WTC11 (cell line): ENCODE measurements at places on chromosomes 3 and 15. TPM values are rescaled to one million over a fixed set of nuclear protein-coding genes. Genes with fewer than 3 reads are reported as not detected.

DNA sequence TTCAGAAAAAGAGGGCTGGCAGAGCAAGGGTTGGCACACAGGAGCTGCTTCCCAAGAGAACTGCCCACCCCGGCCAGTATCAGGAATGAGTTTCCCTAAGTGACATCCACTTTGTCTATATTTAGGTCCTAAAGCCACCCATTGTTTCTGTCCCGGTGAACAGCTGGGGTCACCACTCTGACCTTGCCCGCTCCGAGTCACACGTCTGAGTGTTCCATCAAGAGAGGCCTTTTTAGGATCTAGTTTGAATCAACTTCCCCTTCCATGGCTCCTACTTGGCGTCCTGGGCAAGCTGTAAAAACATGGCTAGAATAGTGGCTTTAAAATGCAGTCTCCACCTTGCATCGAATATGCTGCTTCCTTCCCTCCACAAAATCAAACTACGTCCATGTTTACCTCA, 109.6 kb upstream of the ARHGEF3 start:
- no peaks in the 10 kb centered on the region for H3K27me3 ChIP-seq
- no peak overlapping the region for H3K27ac ChIP-seq
- H3K4me1 ChIP-seq, result peaks cover 10% of the 10 kb centered on the region
- no peak overlapping the region for H3K4me3 ChIP-seq

DNA sequence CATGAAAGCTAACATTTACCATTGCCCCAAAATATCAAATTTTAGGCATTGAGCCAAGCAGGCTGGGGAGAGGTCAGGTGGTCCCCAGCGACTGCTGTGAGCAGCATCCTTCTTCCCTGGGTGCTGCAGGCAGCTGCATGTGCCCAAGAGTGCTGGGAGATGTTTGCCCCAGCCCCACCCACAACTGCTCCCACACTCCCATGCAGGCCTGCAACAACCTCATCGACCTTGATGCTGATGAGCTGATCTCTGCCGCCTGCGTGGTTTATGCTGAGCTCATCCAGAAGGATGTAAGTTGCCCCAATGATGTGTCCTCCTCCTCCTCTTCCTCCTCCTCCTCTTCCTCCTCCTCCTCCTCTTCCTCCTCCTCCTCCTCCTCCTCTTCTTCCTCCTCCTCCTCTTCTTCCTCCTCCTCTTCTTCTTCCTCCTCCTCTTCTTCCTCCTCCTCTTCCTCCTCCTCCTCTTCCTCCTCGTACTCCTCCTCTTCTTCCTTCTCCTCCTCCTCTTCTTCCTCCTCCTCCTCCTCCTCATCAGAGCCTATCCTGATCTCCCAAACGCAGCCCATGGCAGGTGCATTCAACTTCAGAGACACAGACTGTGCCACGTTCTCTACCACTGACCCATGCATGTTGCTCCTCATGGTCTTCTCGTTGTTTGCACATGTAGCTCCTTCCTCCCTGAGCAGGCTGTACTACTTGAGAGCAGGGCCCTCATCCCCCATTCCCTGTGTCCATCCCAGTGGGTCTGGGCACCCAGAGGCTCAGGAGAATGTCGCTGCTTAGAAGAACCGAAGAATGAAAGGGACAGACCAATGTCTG, 15.1 kb downstream of the TBC1D21 start:
- no peaks in the 10 kb centered on the region for H3K4me1 ChIP-seq
- no peak overlapping the region for H3K4me3 ChIP-seq
- no peak for DNase-seq
- peaks cover 4% of the 10 kb centered on the region; the same call in 1 of the 2 replicates for H3K27me3 ChIP-seq
- no peak overlapping the region for H3K27ac ChIP-seq
- 0 out of 2 replicates have a peak, but pooled peaks cover 3% of the 10 kb centered on the region for H3K36me3 ChIP-seq

DNA sequence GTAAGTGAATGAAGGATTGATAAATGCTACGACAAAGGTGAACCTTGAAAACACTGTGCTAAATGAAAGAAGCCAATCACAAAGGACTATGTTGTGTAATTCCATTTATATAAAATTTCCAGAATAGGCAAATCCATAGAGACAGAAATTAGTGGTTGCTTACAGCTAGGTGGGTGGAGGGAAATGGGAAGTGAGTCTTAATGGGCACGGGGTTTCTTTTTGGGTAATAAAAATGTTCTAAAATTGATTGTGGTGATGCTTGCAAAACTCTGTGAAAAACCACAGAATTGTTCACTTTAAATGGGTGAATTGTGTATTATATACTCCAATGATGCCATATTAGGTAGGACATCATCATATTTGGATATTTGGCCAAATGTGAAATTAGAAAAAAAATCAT, 20.9 kb upstream of the TEX9 start:
- no peak for DNase-seq
- H3K27me3 ChIP-seq, result no peaks in the 10 kb centered on the region
- H3K4me1 ChIP-seq, result peaks cover 6% of the 10 kb centered on the region; the same call in 1 of the 2 replicates
- H3K27ac ChIP-seq, result no peak overlapping the region
- no peak overlapping the region for H3K4me3 ChIP-seq
- H3K36me3 ChIP-seq, result no peaks in the 10 kb centered on the region

GRCh38 chr15:95298729-95299128, 1031.8 kb upstream of the NR2F2 start:
- no peaks in the 10 kb centered on the region for H3K27me3 ChIP-seq
- H3K27ac ChIP-seq, result no peak overlapping the region
- H3K4me3 ChIP-seq, result no peak overlapping the region
- H3K36me3 ChIP-seq, result no peaks in the 10 kb centered on the region
- DNase-seq, result no peak
- peaks cover 7% of the 10 kb centered on the region; the same call in 1 of the 2 replicates for H3K4me1 ChIP-seq

GRCh38 chr3:101279765-101280385, 40.5 kb downstream of the IMPG2 start:
- no peak overlapping the region for H3K4me3 ChIP-seq
- H3K36me3 ChIP-seq, result no peaks in the 10 kb centered on the region
- peaks cover 41% of the 10 kb centered on the region for H3K27me3 ChIP-seq

- H3K4me3 ChIP-seq, result no peak overlapping the region
- no peak overlapping the region for H3K27ac ChIP-seq
- peaks cover 18% of the 10 kb centered on the region for H3K4me1 ChIP-seq
- no peak for DNase-seq
- no peaks in the 10 kb centered on the region for H3K27me3 ChIP-seq
- no peaks in the 10 kb centered on the region for H3K36me3 ChIP-seq
These were observed 898.2 kb downstream of the MCTP2 start for GRCh38 chr15:95129574-95129973.

- peaks cover 5% of the 10 kb centered on the region for H3K4me1 ChIP-seq
- no peaks in the 10 kb centered on the region; the same call in 1 of the 2 replicates for H3K27me3 ChIP-seq
- H3K36me3 ChIP-seq, result no peaks in the 10 kb centered on the region; the same call in 1 of the 2 replicates
- DNase-seq, result no peak
These were observed 10.9 kb downstream of the STRIT1 start for GRCh38 chr3:155282385-155283091.

DNA sequence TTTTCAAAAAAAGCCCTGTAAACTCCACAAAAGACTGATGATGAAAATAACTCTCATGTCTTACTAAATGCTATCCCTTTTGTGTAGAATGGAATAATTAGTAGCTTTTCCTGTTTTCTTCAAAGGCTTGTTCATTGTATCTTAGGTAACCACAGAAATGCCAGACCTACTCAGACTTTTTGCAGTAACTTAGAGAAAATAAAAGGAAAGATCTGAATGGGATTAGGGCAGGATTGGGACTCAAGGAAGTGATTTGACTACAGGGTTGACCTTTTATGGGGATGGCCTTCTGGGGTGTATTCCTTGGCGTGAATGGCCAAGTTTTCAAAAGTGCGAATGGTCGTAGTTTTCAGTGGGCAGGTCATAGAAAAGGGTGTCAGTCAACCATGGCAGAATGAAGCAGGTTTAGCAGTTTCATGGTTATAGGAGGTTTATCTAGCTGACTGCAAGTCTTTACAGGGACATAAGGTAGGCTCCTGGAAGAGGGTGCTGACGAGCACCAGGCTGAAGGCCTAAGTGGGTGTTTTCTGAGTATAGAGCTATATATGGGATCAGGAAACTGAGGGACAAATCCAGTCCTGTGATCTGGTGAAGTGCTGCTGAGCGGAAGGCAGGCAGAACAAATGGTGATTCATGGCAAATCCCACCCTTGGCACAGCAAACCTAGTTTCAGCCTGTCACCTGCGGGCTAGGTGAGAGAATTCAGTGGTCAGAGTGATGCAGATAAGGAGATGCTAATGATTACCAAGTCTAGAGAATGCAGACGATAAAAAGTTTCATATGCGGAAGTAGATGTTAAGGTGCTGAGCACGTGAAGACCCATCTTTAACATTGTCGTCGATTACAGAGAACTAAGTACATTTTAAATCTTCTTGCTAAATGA, 46.4 kb downstream of the IL1RAP start:
- no peak overlapping the region; the same call in 1 of the 2 replicates for H3K27ac ChIP-seq
- H3K4me3 ChIP-seq, result no peak overlapping the region

DNA sequence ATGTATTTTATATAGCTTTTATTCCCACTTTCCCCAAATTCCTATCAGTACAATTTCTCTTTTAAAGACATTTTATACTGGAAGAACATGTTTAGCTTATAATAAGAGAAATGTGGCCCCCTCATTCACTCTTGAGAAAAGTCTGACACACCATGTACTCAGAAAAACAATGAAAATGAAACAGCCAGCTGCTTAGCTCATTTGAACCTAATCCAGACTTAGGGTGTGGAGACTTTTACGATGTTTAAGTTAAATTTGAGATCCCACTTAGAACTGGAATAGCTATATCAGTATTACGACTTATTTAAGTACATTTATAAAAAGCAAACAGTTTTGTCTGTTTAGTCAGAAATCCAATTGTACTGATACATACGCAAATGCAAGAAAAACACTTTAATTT, 252.3 kb upstream of the ARRDC4 start:
- H3K27me3 ChIP-seq, result no peaks in the 10 kb centered on the region
- no peak for DNase-seq
- H3K36me3 ChIP-seq, result no peaks in the 10 kb centered on the region
- no peak overlapping the region for H3K27ac ChIP-seq

- peak overlapping the region; percentile 92 for H3K27ac ChIP-seq
- no peaks in the 10 kb centered on the region; the same call in 1 of the 2 replicates for H3K27me3 ChIP-seq
- peak overlapping the region; percentile 68 for H3K4me3 ChIP-seq
These were observed 20.7 kb upstream of the FEM1B start for GRCh38 chr15:68256675-68257450.

DNA sequence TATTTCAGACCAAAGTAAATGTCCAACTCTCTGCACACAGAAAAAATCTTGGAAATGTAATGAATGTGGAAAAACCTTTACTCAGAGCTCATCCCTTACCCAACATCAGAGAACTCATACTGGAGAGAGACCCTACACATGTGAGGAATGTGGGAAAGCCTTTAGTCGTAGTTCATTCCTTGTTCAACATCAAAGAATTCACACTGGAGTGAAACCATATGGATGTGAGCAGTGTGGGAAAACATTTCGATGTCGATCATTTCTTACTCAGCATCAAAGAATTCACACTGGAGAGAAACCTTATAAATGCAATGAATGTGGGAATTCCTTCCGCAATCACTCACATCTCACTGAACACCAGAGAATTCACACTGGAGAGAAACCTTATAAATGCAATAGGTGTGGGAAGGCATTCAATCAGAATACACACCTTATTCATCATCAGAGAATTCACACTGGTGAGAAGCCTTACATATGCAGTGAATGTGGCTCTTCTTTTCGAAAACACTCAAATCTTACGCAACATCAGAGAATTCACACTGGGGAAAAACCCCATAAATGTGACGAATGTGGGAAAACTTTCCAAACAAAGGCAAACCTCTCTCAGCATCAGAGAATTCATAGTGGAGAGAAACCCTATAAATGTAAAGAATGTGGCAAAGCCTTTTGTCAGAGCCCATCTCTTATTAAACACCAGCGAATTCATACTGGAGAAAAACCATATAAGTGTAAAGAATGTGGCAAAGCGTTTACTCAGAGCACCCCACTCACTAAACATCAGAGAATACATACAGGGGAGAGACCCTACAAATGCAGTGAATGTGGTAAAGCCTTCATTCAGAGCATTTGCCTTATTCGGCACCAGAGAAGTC, 8.0 kb upstream of the ZNF501 start:
- no peak for DNase-seq
- H3K4me3 ChIP-seq, result no peak overlapping the region
- peaks cover 23% of the 10 kb centered on the region for H3K27me3 ChIP-seq
- H3K36me3 ChIP-seq, result peaks cover 81% of the 10 kb centered on the region
- H3K4me1 ChIP-seq, result no peaks in the 10 kb centered on the region
- H3K27ac ChIP-seq, result no peak overlapping the region

GRCh38 chr15:90862964-90863778, 5.2 kb upstream of the FURIN start:
- no peak for DNase-seq
- no peaks in the 10 kb centered on the region for H3K36me3 ChIP-seq
- no peaks in the 10 kb centered on the region; the same call in 1 of the 2 replicates for H3K27me3 ChIP-seq
- H3K4me1 ChIP-seq, result peaks cover 18% of the 10 kb centered on the region
- no peak overlapping the region for H3K4me3 ChIP-seq

DNA sequence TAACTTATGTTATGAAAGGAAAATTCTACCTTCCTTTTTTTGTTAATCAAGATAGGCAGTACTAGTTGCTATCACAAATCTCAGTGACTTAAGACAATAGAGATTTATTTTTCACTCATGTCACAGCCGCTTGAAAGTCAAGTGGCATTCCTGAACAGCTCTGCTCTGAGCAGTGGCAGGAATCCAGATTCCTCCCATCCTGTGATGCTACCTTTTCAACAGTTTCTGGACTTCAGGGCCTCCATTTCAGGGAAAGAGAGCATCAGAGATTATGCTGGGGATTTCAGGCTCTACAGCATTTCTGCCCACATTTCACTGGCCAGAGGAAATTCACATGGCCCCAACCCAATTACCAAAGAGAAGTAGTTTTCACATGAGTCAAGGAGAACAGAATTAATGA, 83.4 kb downstream of the IL1RAP start:
- peaks cover 14% of the 10 kb centered on the region for H3K4me1 ChIP-seq

DNA sequence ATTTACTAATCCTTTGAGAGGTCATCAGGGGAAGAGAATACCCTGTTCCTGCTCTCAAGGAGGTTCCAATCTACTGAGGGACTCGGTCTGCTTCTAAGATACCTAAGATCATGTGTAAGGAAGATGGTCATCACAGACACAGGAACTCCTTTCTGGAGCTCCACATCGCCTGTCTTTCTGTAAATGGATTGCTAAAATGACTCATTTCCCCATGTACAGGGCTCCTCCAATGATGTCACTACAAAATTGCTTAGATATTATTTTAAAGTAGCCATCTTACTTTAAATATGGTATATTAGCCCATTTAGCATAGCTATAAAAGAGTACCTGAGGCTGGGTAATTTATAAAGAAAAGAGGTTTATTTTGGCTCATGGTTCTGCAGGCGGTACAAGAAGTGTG, 206.1 kb upstream of the PROK2 start:
- no peak for DNase-seq
- no peak overlapping the region for H3K4me3 ChIP-seq
- no peak overlapping the region for H3K27ac ChIP-seq
- H3K4me1 ChIP-seq, result peaks cover 19% of the 10 kb centered on the region
- H3K27me3 ChIP-seq, result no peaks in the 10 kb centered on the region

DNA sequence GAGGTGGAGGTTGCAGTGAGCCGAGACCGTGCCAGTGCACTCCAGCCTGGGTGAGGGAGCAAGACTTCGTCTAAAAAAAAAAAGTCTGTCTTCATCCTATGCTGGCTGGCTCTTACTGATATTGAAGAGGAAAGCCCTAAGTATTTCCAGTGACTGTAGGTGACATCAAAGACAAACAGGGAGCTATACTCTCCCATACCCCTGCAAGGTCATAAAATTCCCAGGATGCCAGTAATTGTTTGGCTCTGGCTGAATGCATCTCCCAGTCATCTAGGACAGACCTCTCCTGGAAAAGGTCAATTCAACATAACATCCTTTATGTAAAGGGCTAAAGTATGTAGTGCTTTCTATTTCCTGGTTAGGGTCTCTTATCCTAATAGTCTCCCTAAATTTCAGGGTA, 8.0 kb downstream of the ZBBX start:
- H3K4me1 ChIP-seq, result 0 out of 2 replicates have a peak, but pooled peaks cover 4% of the 10 kb centered on the region
- H3K4me3 ChIP-seq, result no peak overlapping the region
- peak; percentile 13 for DNase-seq
- H3K27me3 ChIP-seq, result no peaks in the 10 kb centered on the region

The NPAP1 gene
- total RNA-seq, result 0.11 to 0.13 TPM (median 0.11 TPM) in 3 replicates

The LYSMD2 gene
- total RNA-seq, result 2.2 to 2.7 TPM (median 2.6 TPM) in 3 replicates

The ADGRG7 gene
- total RNA-seq, result not detected in 3 replicates

The PLA2G4D gene
- total RNA-seq, result 0.07 to 0.24 TPM (median 0.09 TPM) in 3 replicates

The PIF1 gene
- total RNA-seq, result 174 to 249 TPM (median 184 TPM) in 3 replicates

The ITPKA gene
- total RNA-seq, result 0.50 to 1.2 TPM (median 0.62 TPM) in 3 replicates

The AGTR1 gene
- total RNA-seq, result 0.13 to 0.25 TPM in 2 of 3 replicates, not detected in the other
